ENCODE measurements at places on chromosomes 1 and 21.

- H3K4me3 ChIP-seq, result no peak overlapping the region
- H3K4me1 ChIP-seq, result no peaks in the 10 kb centered on the region
- no peak for DNase-seq
- no peak overlapping the region for H3K27ac ChIP-seq
- H3K27me3 ChIP-seq, result peaks cover 6% of the 10 kb centered on the region
Measured at GRCh38 chr1:228440761-228441500, 24.3 kb upstream of the TRIM17 start.

- no peaks in the 10 kb centered on the region for H3K27me3 ChIP-seq
- H3K4me1 ChIP-seq, result peaks cover 12% of the 10 kb centered on the region
- DNase-seq, result no peak
- no peaks in the 10 kb centered on the region for H3K36me3 ChIP-seq
- peak overlapping the region; percentile 19 for H3K27ac ChIP-seq
Measured at GRCh38 chr1:99764439-99764838, 2.0 kb downstream of the FRRS1 start.

DNA sequence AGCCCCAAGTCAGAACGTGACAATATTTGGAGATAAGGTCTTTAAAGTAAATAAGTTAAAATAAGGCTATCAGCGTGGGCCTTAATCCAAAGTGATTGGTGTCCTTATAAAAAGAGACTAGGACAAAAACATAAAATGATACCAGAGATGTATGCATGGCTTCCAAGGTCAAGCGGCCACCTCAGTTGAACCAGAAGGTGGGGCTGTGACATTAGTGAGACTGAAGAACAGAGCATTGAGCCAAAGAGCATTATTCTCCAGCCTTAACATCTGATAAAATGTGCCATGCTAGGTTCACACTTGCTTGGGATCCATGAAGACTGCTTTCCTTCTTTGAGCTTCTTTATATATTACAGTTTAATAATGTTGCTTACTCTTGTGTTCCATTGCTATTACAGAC, 554.6 kb downstream of the PLA2G4A start:
- no peaks in the 10 kb centered on the region for H3K36me3 ChIP-seq
- H3K27me3 ChIP-seq, result no peaks in the 10 kb centered on the region
- no peak for DNase-seq
- H3K27ac ChIP-seq, result no peak overlapping the region

DNA sequence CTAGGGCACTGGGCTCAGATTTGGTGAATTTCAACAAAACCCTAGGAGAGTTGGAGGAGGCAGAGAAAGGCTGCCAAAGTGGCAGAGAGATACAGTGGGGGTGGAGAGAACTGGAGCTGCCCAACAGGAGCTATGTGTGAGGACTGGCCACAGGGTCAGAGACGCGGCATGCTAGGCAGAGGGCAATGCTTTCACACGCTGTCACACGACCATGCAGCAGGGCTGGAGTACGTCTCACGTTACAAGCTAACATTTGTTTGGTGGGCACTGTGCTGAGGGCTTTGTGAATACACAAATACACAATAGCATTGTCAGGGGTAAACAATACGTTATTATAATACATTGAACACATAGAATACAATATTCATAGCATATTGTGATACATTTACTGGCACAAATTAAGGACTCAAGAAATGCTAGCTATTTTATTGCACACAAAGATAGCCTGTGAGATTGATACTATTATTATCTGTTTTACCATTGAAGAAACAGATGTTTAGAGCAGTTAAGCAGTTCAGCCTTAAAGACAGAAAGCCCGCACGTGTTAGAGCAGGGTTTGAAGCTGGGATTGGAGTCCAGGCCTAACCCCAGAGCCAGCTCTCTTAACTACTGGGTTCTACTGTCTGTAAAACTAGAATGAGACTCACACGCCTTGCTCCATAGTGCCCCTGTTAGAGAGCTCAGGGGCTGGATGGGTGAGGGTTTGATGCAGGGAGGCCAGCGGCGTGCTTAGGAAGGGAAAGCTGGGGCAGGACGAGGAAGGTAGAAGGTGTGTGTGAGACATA, 4.5 kb downstream of the RAB7B start:
- no peak overlapping the region for H3K27ac ChIP-seq
- peaks cover 29% of the 10 kb centered on the region for H3K4me1 ChIP-seq
- no peaks in the 10 kb centered on the region for H3K27me3 ChIP-seq
- no peak overlapping the region for H3K4me3 ChIP-seq
- H3K36me3 ChIP-seq, result peaks cover 6% of the 10 kb centered on the region

- no peaks in the 10 kb centered on the region for H3K36me3 ChIP-seq
- H3K27me3 ChIP-seq, result no peaks in the 10 kb centered on the region
- DNase-seq, result no peak
- no peak overlapping the region for H3K4me3 ChIP-seq
Measured at GRCh38 chr1:107433068-107433467, 292.2 kb downstream of the NTNG1 start.

- H3K27me3 ChIP-seq, result no peaks in the 10 kb centered on the region
- H3K4me1 ChIP-seq, result no peaks in the 10 kb centered on the region
- H3K4me3 ChIP-seq, result no peak overlapping the region
- no peak for DNase-seq
- peaks cover 86% of the 10 kb centered on the region for H3K36me3 ChIP-seq
Measured at GRCh38 chr1:55071477-55071876, 32.1 kb downstream of the PCSK9 start.

GRCh38 chr21:44706026-44706705, 5.2 kb downstream of the TSPEAR start:
- peaks cover 50% of the 10 kb centered on the region for H3K27me3 ChIP-seq
- H3K27ac ChIP-seq, result no peak overlapping the region

DNA sequence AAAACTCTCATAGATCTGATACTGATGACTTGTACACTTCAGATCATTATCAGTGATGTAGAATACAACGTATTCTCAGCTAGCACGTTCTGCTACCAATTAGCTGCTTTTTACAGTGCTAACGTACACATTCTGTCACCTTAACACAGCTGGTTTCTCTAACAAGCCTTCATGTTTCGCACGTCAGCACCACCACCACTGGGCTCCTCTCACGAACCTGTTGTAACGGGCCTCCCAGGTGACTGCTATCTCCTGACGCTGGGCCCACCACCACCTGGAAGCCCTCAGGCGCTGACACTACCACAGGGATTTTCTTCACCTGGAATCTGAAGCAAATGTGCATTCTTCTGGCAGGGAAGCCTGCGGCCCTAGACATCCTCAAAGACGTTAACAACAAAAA, 19.8 kb downstream of the TOMM20 start:
- no peak overlapping the region for H3K4me3 ChIP-seq
- H3K27me3 ChIP-seq, result no peaks in the 10 kb centered on the region

- no peak for DNase-seq
- no peaks in the 10 kb centered on the region for H3K27me3 ChIP-seq
- H3K36me3 ChIP-seq, result peaks cover 4% of the 10 kb centered on the region
- H3K4me1 ChIP-seq, result peaks cover 13% of the 10 kb centered on the region
- H3K4me3 ChIP-seq, result no peak overlapping the region
Measured at GRCh38 chr21:43613755-43614638, 45.3 kb downstream of the HSF2BP start.

GRCh38 chr21:45138199-45139002, 64.0 kb downstream of the ADARB1 start:
- no peaks in the 10 kb centered on the region for H3K27me3 ChIP-seq
- no peaks in the 10 kb centered on the region for H3K36me3 ChIP-seq
- no peak overlapping the region for H3K4me3 ChIP-seq
- peaks cover 6% of the 10 kb centered on the region for H3K4me1 ChIP-seq
- no peak overlapping the region for H3K27ac ChIP-seq

- no peaks in the 10 kb centered on the region for H3K27me3 ChIP-seq
- peak within 1 kb of the TSS; percentile 44 for H3K4me3 ChIP-seq
- H3K36me3 ChIP-seq, result no peaks in the 10 kb centered on the region
- H3K27ac ChIP-seq, result peak within 1 kb of the TSS; percentile 86
Measured at GRCh38 chr1:59296358-59297256, at the start of gene FGGY. Gene FGGY, plus strand, starts transcription at chr1:59297094. Its CDS starts 24,456 bp downstream, at chr1:59321550.

- peak overlapping the region; percentile 97 for H3K27ac ChIP-seq
- no peaks in the 10 kb centered on the region for H3K36me3 ChIP-seq
- H3K4me3 ChIP-seq, result no peak overlapping the region
- DNase-seq, result no peak
Measured at GRCh38 chr1:172914501-172915144, 136.1 kb downstream of the TNFSF18 start.

GRCh38 chr21:36454093-36454531, 25.8 kb downstream of the CLDN14 start:
- H3K27ac ChIP-seq, result peak overlapping the region; percentile 14
- no peak overlapping the region for H3K4me3 ChIP-seq
- no peak for DNase-seq
- no peaks in the 10 kb centered on the region for H3K4me1 ChIP-seq
- H3K27me3 ChIP-seq, result no peaks in the 10 kb centered on the region

DNA sequence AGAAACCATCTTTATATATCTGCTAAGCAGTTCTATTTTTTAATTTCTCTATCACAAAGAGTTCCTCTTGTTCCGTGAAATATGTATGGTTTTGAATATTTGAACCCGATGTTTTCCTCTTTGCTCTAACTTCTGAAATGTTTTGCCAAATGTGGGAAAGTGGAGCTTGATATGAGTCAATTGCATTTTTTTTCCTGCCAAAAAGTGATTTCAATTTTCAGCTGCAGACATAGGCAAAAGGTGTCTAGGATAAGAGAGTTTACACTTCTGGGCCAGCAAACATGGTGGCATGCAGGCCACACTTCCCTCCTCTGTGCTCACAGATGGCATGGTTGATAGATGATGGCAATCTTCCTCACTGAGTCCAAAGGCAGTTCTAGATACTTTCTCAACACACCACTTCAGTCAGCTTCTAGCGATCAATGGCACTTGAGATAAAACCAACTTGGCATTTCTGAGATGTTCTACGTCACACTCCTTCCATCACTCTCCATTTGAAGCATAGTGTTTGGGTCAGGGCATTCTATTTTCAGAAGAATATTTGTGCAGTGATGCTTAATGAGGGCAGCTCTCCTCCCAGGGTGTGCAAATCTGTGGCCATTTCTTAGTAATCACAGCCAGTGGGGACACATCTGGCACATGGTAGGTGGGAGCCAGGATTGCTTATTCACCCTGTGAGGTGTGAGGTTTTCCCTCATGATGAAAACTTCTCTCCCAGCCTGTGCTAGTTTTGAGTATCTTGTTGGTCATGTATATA, 54.4 kb upstream of the SCAF4 start:
- H3K4me3 ChIP-seq, result no peak overlapping the region
- no peaks in the 10 kb centered on the region for H3K27me3 ChIP-seq
- H3K36me3 ChIP-seq, result no peaks in the 10 kb centered on the region
- no peak overlapping the region for H3K27ac ChIP-seq
- no peak for DNase-seq
